Stimulated activated CD4-positive, alpha-beta T cell treated with anti-CD3 and anti-CD28 coated beads, Interleukin-15, amount 100 ng/mL, for 1 hour (primary cell): ENCODE measurements at places on chromosomes 7 and 10.

DNA sequence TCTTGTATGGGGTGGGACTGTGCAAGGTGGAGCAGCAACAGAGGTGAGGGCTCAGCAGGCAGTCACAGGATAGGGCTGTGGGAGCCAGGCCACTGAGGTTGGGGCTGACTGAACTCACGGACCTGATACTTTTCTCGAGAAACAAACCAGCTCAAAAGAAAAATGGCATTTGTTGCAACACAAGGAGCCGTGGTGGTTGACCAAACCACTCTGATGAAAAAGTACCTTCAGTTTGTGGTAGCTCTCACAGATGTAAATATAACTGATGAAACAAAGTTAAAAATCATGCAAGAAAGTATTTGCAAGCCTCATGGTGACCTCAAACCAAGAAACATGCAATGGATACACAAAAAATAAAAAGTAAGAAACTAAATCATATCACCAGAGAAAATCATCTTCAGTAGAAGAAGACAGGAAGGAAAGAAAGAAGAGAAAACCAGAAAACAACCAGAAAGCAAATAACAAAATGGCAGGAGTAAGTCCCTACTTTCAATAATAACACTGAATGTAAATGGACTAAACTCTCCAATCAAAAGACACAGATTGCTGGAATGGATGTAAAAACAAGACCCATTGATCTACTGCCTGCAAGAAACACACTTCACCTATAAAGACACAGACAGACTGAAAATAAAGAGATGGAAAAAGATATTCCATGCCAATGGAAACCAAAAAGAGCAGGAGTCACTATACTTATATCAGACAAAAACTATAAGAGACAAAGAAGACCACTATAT lies 48.9 kb upstream of the DUSP5 start:
- DNase-seq = no peak

- no peak for DNase-seq
These were observed 258.6 kb downstream of the CXCL12 start for GRCh38 chr10:44126291-44126717.

DNA sequence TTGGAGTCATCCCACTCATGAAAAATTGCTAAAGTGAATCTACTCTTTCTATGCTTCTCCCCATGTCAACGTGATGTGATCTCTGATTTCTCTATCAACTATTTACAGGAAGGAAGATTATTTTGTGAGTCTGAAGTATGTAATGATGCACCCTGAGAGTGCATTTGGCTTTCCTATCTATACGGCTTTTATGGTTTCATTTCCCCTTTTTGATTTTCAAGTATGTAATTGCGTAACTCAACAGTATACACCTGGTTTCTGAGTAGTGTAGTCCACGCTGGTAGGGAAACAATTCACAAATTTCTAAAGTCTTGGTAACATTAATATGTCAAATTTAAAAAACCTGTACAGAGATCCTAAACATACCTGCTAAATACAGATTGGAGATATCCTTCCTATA lies 194.7 kb upstream of the SEMA3A start:
- DNase-seq = no peak

- DNase-seq = no peak
These were observed 43.8 kb upstream of the ARL4A start for GRCh38 chr7:12643644-12644043.

- no peak for DNase-seq
These were observed 282.9 kb downstream of the BICC1 start for GRCh38 chr10:58795560-58795959.

DNA sequence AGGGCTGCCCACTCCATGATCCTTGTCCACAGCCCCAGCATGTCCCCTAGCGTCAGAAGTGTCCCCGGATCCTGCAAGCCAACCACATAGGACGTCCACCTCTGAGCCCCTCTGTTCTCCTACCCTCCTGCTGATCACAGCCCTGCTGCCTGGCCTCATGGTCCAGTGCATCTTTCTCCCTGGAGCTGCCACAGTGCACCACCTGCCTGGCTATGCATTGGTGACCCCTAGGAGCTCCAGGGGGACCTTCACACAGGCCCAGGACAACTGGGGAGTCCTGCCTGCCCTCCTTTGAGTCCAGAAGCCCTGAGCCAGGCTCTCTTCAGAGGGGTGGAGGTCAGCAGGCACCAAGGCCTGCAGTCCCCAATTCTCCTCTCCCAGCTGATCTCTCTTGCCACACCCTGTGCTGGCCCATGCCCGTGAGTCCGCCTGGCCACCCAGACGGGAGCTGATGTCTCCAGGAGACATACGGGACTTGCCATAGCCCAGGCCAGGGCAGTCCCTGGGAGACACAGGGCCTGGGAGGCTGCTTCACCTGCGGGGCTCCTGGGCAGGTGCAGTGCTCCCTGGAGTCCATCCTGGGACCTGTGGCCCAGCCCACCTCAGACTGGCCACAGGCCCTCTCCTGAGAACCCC lies 77.4 kb upstream of the RET start:
- DNase-seq = no peak

DNA sequence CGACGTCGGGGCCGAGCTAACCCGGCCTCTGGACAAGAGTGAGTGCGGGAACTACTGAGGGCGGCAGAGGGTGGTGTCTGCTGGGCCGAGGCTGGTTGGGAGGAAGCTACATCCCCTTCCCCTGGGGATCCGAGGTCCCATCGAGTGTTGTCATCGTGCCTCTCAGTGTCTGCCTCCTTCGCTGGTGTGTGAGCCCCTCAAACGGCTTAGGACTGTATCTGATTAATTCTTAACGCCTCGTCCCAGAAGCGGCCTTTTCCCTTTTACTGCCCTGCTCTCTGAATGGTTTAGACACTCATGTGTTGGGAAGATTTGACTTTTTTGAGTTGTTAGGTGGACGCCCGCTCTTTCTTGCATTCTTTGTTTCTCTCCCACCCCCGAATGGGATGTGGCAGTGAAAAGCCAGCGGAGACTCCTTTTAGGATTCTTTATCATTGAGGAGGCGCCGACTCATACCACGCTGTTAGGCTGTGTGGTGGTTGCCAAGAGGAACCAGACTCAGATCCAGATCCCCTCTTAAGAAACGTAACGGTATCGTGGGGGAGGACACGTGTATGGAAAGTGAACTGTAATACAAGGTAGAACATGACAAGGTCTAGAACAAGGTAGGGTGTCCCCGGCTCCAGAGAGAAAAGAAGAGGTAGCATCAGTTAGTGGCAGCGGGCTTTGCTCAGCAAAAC lies 631 bp downstream of the SUPV3L1 start:
- peak; percentile 2 for DNase-seq

GRCh38 chr7:747186-747585 lies 20.1 kb upstream of the PRKAR1B start:
- no peak for DNase-seq

- no peak for DNase-seq
These were observed 35.2 kb downstream of the POR start for GRCh38 chr7:75950111-75950681.

DNA sequence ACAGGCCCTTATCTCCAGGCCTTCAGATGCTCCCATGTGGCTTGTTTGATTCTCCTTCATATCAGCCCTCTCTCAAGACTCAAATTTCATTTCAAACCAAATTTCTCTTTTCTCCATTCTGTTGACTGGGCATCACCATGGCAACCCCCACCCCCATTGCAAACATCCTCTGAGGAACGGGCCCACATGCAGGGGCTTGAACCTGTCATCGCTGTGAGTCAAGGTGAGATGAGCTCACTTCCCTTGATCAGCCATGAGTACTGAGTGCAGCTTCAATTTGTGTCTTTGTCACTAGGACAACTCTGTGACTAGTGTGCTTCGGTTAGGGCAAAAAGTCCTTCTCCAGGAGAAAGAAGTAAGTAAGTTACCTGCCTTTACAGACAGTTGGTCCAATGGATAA lies 41.9 kb downstream of the CALML3 start:
- DNase-seq = no peak

- no peak for DNase-seq
These were observed 119.5 kb downstream of the CPED1 start for GRCh38 chr7:121107923-121108498.

GRCh38 chr10:96973809-96974747 lies 142.0 kb downstream of the LCOR start:
- DNase-seq = no peak

DNA sequence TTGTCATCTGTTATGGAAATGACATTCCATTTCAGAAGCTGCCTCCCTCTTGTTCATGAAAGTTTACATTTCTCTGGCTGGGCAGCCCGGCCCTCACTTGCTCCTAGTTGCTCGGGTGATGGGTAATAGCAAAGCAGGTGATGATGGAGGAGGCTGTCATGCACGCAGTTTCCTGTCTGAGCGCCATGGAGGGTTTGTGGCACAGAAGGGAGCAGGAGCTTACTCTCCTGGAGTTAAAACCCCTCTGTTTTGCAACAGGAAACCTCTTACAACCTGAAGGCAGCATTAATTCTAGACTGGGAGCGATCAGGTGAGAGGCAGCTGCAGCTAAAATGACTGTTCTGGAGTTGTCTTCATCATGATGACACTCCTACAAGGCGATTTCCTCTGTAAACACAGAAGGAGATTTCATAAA lies 34.1 kb upstream of the MKI67 start:
- no peak for DNase-seq

GRCh38 chr10:18713077-18713476 lies 53.8 kb downstream of the ARL5B start:
- DNase-seq = no peak

DNA sequence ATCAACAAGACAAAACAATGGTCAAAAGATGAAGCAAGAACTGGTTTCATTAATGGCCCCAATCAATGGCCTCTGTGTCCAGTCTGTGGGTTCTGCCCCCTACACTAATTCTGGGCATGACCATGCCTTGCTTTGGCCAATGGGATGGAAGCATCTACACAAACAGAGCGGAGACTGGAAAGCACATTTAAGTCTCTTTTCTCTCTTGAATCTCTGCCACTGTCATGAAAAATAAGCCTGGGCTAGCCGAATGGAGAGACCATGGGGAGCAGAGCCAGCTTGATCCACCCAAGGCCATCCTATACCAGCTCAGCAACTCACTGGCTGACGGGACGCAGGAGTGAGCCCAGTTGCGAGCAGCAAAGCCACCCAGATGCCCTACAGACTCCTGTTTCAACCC lies 30.9 kb downstream of the ANKRD16 start:
- DNase-seq = no peak

DNA sequence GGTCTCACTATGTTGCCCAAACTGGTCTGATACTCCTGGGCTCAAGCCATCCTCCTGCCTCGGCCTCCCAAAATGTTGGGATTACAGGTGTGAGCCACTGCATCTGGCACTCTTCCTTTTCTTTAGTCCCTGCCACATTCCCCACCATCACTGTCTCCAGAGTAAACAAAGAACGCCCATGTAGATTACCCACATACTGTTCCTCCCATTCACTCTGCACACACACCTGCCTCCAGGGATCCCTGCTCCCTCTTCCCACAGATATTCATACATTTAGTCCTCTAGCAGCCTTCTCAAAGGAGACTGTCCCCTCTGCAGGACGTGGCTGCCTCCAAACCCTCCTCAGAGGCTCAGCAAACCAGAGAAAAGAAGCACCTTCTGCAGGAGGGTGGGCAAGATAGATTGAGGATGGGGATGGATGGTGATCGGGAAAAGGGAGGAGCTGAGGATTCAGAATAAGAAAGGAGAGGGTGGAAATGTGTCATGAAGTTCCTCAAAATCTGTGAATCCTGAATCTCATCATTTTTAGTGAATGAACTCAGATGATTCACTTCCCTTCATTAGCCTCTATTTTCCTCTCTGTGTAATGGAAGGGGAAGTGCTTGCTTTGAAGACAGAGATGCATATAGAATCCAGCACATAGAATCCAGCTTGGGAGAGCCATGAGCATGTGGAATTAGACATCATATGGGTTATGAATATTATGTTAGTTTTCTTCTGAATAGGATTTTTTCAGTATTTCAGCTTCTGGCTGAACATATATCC lies 5.5 kb upstream of the PLAU start:
- no peak for DNase-seq

DNA sequence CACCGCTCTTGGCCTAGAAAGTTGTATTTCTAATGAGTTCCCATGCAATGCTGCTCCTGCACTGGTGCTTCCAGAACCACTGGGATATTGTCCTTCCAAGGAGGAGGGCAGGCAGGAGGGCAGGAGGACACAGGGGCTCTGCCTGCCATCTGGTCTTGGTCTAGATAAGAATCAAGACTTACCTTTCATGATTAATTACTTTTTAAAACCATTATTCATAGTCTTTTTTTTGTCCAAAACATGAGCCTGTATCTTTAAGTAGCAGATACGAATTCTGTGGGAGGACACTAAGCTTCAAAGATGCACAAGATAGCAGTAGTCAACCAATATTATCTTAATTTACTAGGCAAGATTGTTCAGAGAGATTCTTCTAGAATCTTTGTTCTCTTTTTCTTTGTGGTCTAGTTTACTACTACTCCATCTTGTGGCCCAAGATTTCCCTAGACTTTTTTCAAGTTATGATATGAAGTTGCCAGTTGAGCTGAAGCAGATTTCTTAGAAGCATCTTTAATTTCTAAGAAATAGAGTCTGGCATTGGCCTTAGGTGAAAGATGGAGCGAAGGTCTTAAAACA lies 57.6 kb downstream of the RBM33 start:
- DNase-seq = no peak

DNA sequence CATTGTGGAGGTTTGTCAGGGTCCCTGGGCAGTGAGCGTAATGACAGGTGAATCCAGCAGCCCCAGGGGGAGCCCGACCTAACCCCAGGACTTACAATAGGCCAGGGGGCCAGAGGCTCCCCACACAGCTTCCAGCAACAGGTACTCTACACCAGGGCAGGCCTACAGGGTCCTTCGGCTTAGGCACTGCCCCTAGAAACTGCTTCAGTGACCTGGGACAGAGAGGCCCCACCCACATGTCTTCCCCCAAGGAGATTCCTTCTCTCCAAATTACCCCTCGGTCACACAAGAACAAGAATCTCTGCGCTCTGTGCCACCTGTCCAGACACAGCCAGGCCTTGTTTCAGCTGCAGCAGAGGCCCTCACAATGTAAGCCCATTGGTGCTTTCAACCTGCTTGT lies 24.4 kb downstream of the SKIDA1 start:
- no peak for DNase-seq

DNA sequence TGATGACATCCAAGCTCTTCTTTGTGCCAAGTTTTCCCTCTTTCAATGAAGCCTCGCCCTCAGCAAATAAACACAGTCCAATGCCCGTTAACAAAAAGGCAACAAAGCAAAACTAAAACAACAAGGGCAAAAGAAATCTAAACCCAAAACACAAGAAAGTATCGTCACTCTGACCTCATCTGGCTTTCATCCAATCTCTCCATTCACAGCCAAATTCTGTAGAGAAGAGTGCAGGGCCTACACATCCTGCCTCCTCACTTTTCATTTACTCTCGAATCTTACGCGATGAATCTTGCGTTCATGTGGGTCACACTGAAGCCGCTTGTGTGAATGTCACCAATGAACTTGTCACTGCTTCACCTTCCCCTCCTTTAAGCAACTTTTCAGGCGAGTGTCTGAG lies 15.9 kb upstream of the AKR1E2 start:
- DNase-seq = no peak

DNA sequence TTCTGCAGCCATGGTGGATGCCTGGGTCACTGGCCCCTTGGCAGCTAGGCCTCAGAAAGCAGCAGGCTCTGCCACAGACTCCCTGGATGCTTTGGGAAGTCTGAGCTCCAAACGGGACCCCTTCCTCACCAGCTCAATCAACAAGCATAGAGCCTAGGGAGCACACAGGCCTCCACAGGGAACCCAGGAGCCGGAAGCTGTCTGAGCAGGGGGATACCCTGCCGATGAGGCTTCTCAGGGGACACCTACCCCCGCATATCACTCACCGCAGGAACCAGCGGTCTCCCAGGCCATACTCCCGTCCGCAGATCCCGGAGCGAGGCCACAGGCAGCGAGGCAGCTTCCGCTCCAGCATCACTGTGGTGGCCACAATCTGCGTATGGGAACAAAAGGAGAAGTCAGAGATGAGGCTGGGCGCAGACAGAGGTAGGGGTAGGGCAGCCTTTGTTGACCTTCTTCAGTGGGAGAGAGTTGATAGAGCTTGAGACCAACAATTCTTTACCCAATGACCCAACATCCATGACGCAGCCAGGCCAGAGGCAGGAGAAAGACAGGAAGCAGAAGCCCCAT lies 13.4 kb downstream of the TRPV6 start:
- DNase-seq = no peak
